ENCODE measurements at places on chromosomes 1 and 21. TPM values are rescaled to one million over a fixed set of nuclear protein-coding genes. Genes with fewer than 3 reads are reported as not detected.

DNA sequence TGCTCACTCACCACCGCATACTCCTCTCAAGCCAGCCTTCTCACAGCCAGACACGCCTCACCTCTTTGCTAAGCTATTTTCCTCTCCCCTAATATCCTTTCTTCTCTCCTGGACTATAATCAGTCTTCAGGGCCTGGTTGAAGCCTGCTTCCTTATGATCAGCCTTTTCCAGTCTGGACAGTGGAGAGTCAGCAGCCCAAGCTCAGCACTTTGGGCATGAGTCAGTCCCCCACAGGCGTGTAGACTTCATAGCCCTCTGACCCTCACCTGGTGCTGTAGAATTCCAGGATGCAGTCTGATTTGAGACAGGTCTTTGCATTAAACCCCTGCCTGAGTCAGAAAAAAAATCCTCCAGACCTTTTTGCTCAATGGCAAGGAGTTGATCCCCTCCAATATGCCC, 2.5 kb downstream of the HPCAL4 start:
- no peak for DNase-seq

The TMPRSS3 gene
- 49.8 TPM for total RNA-seq

The SYDE2 gene
- 2.8 TPM for total RNA-seq

DNA sequence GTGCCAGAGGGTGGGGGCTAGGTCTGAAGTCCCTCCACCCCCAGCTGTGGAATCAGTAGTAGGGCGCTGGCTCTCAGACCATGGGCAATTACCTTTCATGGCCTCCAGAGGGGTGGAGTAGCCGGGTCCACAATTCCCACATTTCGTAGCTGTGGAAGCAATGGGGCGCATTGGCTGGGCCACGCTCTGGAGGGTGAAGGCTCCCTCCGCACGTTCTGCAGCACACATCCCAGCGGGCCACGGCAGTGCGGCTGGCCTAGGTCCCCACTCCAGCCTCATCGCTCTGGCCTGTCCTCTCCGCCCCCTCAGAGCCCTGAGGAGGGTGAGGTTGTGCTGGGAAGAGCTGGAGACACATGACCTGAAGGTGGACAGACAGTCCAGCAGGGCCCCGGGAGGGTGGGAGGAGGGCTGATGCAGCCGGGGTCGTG, 2.9 kb downstream of the SELENBP1 start:
- DNase-seq = no peak

- no peak for DNase-seq
Observed at GRCh38 chr1:221841251-221841982, 99.5 kb upstream of the DUSP10 start.

GRCh38 chr1:22024485-22025367, 23.3 kb downstream of the CELA3A start:
- peak; percentile 86 for DNase-seq

The KRTAP12-2 gene
- total RNA-seq = not detected

- DNase-seq = no peak
Observed at GRCh38 chr1:82116105-82116504, 315.4 kb downstream of the ADGRL2 start.

The FMO5 gene
- 0.33 TPM for total RNA-seq

DNA sequence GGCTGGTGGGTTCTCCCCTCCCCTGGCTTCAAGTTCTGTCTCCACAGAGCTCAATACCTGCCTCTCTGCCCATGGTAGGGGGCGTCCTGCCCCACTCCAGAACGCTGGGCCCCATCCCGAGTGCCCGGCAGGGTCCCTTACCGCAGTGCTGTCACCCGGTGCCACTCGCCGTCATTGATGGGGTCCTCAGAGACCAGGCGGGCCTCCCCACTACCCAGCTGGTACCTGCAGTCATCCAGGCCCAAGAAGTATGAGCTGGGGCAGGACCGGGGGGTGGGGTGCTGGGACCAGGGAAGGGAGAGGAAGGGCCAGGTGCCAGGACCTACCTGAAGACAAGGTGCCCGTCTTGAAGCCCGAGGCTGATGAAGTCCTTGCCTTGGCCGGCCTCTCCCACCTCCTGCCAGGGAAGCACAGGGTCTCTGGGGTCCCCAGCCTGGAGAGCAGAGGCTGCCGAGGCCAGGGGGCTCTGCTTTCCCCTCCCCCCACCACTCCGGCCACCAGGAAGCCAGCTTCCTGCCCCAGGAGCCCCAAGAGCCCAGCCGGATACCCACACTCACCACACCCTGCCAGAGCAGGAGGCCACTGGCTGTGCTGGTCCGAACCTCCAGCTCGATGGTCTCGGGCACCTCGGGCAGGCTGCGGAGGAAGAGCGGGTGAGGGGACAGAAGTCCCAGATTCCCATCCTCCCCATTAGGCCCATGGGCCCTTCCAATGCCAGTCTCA, 12.1 kb downstream of the LDLRAD2 start:
- DNase-seq = no peak

The SLC44A3 gene
- 0.21 TPM for total RNA-seq

The IL6R gene
- 30.2 TPM for total RNA-seq

DNA sequence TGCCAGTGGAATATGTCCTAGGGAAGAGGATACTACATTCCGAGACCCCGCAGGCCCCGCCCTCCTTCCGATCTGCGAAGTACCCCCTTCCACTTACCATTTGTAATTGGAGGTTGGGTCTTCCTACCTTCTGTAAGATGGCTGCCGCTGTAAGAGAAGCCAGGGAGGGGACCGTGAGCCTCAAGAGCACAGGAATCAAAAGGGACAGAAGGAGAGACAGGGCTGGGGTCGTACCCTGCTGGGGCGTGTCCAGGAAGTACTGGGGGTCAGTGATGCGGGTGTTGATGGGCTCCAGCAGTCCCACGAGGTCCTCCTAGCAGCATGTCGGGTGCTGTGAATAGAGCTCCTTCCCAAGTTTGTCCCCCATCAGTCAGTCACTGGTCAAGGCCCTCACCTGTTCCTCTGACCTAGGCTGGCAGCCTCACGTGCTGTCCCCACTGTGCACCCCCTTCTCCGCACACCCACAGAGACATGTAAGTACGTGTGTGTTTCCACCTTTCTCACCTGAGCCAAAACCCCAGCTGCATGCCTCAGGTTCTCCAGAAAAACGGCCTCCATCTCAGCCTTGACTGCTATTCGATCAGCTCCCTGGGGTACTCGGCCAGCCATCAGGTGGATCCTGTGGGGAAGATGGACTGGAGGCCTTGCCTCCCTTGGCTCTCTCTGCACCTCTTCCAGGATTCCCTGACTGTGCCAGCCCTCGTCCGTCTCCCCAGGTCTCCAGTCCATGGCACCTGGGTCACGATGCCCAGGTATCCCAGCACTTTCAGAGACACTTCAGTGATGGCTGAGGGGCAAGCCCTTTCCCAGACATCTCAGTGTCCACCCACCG, 1.8 kb downstream of the HYI start:
- DNase-seq = no peak

DNA sequence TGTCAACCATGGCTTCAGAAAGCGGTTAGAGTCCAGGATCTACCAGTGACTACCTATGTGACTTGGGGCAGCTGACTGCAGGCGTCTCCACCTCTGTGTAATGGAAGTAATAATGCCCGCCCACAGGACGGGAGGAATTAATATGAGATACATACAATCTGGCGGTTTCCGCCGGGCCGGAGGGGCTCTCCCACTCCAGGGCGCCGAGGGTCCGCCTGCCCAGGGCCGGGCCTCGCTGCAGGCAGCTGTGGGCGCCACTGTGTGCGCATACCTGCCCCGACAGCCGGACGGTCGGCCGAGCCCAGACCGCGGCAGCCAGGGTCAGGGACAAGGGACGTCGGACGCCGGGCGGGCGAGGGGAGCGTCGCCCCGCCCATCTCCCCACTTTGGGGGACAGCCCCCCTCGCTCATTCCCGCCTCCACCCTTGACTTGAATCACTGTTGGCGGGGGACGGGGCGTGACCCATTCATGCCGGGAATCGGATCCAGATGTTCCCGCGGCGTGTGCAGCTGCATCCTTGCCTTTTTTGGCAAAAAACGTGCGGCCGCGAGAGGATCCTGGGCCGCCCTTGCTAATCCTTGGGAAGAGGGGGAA, 6.0 kb upstream of the SF3A3 start:
- peak; percentile 59 for DNase-seq

GRCh38 chr1:150056407-150056806, 11.2 kb upstream of the VPS45 start:
- DNase-seq = no peak

The CCDC24 gene
- 2.8 TPM for total RNA-seq

DNA sequence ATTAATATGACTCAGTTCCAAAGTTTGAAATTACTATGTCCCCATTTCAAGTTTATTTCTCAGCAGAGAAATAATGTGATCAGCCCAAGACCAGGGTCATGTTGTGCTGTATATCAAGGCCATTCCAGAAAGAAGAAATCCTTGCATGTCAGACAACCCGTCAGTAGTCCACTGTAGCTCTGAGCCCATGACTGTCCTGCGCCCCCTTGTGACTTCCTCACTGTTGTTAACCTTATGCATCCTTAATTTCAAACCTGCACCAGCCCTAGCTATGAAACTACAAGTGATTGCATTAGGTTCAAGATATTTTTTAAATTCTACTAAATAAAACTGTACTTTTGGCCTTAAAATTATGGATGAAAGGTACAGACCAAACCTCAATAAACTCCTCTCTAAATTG, 133.0 kb downstream of the LRRC7 start:
- no peak for DNase-seq

The HTR6 gene
- total RNA-seq = 0.17 TPM

The TNFAIP8L2 gene
- 24.2 TPM for total RNA-seq

DNA sequence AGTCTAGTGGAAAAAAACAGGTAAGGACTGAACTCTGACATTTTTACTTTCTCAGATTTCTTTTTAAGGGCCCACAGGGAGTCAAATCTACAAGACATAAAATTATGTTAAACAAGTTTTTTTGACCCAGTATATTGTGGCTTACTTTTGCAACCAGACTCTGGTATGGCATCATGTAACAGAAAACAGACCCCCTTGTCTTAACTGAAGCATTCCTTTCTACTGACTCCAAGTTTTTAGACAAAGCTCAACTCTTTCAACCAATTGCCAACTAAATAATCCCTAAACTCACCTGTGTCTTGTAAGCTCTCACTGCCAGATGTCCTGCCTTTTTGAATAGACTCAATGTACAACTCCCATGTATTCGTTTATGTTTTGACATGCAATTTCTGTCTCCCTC, 64.3 kb downstream of the FASLG start:
- no peak for DNase-seq

DNA sequence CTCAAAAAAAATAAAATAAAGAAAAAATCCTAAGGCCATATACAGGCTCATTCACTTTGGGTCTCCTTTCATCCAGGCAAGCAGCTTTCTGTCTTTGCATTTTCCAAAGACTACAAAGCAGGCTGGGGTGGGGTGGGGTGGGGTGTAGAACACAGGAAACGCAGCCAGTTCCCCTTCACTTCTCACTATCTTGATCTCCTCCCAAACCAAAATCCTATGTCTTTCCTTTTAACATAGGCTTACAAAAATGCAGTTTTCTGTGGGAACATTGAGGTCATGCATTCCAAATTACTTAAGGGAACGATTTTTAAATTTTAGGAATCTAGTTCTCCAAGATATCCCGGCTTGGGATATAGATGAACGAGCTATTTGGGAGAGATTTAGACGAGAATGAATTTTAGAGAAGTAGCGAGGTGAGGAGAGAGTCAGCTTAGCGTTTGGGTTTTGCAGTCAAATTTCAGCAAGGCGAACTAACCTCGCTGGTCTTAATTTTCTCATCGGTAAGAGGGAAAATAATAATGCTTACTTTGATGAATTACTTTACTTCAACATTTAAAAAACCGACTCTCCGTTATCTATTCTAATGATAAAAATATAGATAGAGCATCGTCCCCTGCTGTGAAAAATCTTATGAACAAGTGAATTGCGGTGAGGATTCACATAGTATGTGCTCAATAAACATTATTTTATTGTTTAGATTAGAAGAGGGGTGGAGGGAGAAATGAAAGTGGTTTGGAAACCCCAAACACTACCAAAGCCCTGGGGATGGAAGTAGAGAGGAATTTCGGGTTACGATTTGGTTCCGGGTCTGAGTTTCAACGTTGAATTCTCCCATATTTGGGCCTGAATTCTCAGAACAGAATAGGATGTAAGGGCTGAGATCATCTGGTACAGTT, 735 bp upstream of the STX12 start:
- DNase-seq = no peak

DNA sequence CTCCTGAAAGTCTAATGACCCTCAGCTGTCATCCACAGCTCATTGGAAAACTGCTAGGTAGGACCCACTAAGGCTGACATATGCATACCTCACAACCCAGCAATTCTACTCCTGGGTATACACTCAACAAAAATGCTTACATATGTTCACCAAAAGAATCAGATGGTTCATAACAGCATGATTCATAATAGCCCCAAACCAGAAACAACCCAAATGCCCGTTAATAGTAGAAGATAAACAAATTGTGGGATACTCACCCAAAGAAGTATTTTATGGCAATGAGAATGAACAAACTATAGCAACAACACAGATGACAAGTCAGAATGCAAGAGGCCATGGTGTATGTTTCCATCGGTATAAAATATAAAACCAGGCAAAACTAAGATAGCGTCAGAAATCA, 124.6 kb downstream of the HLCS start:
- no peak for DNase-seq

- DNase-seq = no peak
Observed at GRCh38 chr1:63790989-63791388, 17.2 kb downstream of the ROR1 start.

Data from activated CD4-positive, alpha-beta memory T cell treated with anti-CD3 and anti-CD28 coated beads for 36 hours (primary cell).